ENCODE measurements at places on chromosomes 5 and 9.

DNA sequence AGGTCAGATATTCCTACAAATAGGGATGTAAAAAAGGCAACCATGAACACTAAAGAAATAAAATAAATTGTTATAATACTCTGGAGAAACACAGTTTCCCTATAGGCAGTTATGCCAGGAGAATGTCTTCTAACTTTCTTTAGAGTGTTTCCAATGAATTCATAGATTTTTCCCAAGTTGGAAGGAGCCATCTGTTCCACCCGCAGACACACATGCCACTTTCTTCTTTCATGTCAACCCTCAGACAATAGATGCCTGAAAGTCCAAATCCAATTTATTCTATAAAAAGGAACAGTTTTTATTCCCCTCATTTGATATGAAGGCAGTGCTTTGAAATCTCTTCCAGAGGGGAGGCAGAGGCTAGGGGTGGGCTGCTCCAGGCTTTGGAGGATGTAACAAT lies 418.1 kb downstream of the ACTL7B start:
- no peaks in the 10 kb centered on the region for H3K36me3 ChIP-seq
- no peak overlapping the region for H3K27ac ChIP-seq
- DNase-seq: no peak
- no peaks in the 10 kb centered on the region for H3K27me3 ChIP-seq
- H3K4me1 ChIP-seq: no peaks in the 10 kb centered on the region

DNA sequence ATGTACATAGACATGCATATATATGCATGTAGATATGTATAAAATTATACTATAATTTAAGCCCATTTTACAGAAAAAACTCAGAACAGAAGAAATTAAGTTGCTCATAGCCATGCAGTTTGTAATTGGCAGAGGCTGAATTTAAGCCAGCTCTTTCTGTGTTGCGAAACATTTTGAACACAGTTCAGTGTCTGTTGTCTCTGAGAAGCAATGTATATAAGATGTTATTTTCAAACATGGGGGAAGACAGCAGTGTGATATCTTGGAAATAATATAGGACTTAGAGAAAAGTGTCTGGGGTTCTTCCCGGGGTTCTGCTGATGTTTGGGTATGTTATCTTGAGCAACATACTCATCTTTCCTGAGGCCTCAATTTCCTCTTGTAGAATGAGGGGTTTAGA lies 37.6 kb downstream of the SVEP1 start:
- no peak overlapping the region for H3K27ac ChIP-seq
- no peaks in the 10 kb centered on the region for H3K4me1 ChIP-seq
- DNase-seq: no peak
- H3K27me3 ChIP-seq: peaks cover 4% of the 10 kb centered on the region
- no peak overlapping the region for H3K4me3 ChIP-seq

DNA sequence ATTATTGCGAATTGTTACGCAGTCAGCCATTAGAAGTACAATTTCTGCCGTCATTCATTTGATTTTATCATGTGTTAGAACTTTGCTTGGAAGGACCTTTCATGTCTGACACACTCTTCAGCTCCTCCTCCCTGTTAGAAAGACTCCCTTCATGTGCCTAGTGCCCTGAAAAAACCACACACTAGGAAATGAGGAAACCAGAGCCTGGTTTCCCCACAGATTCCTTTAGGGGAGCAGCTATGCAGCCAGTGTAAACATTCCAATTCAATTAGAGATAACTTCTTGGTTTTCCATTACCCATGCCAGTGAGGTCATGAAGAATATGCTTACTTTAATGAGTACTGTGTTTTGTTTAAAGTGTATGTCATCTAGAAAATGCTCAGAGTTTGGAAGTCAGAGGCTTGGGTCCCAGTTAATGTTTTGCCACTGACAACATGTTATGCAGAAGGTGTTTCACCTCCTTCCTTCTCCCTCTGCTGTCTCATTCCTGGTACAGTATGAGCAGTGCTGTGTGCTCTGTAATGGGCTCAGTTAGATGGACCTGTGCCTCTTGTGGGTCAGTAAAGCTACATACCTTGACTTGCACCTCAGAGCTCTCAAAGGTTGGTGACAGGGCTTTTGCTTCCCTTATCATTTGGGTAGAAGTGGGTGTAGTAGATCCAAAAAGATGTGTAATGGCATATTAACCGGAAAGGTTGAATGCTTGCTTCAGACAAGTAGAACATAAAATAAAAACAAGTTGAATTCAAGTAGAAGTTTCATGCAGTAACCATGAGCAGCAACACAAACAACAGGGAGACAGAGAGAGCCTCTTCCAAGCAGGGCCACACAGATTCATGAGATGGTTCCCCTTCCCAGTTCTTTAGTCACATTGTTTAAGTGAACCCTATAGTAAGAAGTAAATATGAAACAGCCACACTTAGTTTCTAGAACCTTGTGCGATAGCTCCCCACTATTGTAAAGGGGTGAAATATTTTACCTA lies 52.6 kb upstream of the TNFAIP8 start:
- no peak for DNase-seq
- H3K27me3 ChIP-seq: no peaks in the 10 kb centered on the region
- H3K27ac ChIP-seq: peak overlapping the region; percentile 86

- H3K27ac ChIP-seq: no peak overlapping the region
- H3K36me3 ChIP-seq: no peaks in the 10 kb centered on the region
- H3K4me3 ChIP-seq: no peak overlapping the region
- H3K27me3 ChIP-seq: peaks cover 2% of the 10 kb centered on the region
These were observed 81.8 kb downstream of the SHC3 start for GRCh38 chr9:89096807-89097206.

DNA sequence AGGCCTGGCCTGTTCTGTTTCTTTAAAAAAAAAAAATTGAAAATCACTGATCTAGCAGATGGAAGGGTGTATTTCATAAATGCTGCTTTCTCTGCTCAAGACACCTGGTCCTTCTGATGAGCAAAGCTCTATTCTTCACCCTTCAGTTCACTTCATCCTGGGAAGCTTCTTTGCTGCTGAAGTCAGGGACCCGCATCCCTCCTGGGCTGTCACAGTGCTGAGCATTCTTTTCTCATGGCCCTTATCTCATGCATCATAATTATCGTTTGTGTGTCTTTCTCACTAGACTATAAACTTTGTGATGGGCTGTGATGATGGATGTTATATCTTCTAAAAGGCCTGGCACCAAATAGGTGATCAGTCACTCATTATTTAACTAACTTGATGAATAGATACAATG lies 461.0 kb downstream of the GADD45G start:
- H3K4me3 ChIP-seq: no peak overlapping the region
- DNase-seq: no peak
- no peak overlapping the region for H3K27ac ChIP-seq
- peaks cover 19% of the 10 kb centered on the region for H3K27me3 ChIP-seq

- H3K4me3 ChIP-seq: no peak overlapping the region
- H3K4me1 ChIP-seq: no peaks in the 10 kb centered on the region
- peaks cover 37% of the 10 kb centered on the region for H3K36me3 ChIP-seq
- no peak for DNase-seq
These were observed 46.7 kb downstream of the UBAP2 start for GRCh38 chr9:34001951-34002350.

- H3K4me1 ChIP-seq: peaks cover 13% of the 10 kb centered on the region
- no peak for DNase-seq
- H3K4me3 ChIP-seq: no peak overlapping the region
- H3K36me3 ChIP-seq: peaks cover 3% of the 10 kb centered on the region
- H3K27ac ChIP-seq: no peak overlapping the region
These were observed 59.1 kb upstream of the NIPAL4 start for GRCh38 chr5:157400741-157401495.

All from activated B cell treated with CpG ODN at 0.5 μM for 24 hours (primary cell).